ENCODE measurements at places on chromosomes 5 and 9.

DNA sequence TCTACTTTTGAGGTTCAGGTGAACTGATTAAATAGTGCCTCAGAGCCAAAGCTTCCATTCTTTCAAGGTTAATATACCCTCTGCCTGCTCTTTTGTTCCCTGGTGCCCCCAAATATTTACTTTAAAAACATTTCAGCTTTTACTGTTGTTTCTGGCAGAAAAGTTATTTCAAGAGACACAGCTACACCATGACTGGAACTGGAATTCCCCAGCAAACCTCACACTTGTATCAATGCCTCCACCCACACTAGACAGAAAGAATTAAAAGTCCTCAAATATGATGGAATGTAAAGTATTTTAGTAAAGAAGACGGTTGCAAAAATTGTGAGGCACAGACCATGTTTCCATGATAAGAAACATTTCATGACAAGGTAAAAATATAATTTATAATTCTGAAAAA, 720.2 kb upstream of the TYRP1 start:
- no peak for DNase-seq

GRCh38 chr5:19208397-19208796, 779.6 kb downstream of the CDH18 start:
- DNase-seq: no peak

DNA sequence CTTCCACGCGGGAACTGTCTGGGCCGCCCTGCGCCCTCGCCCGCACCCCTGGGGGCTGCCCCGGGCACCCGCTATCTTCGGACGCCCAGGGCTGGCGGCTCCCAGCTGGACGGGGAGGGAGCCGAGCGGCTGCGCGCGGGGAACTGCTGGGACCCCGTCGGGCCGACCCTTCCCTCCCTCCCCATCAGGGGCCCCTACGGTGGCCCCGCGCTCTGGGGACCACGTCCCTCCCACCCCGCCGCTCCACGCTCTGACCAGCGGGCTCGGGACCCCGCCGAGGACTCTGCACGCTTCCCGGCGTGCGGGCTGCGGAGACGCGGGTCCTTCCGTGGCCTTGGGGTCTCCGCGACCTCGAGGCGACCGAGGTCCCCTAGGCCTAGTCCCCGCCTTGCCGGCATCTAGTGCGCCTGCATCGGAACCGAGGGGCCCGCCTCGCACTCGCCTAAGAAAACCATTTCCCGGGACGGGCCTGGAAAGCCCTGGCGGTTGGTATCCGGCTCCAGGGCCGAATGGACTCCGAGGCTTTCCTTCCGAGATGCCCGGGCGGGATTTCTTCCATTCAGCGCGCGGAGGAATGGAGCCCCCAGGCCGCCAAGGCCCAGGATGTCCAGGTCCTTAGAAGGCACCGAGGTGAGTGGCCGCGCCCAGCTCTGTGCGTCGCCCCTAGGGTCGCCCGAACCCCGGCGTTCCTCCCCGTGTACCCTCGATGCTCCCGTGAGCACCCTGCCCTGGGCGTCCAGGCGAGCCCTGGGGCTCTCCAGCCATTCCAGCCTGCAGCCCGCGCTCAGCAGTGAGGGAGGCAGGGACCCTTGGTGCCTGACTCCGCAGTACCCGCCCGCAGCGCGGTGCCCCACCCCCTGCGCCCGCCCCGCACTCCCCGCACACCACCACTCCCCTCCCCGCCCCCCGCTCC, 705 bp upstream of the SLC6A3 start:
- DNase-seq: no peak

DNA sequence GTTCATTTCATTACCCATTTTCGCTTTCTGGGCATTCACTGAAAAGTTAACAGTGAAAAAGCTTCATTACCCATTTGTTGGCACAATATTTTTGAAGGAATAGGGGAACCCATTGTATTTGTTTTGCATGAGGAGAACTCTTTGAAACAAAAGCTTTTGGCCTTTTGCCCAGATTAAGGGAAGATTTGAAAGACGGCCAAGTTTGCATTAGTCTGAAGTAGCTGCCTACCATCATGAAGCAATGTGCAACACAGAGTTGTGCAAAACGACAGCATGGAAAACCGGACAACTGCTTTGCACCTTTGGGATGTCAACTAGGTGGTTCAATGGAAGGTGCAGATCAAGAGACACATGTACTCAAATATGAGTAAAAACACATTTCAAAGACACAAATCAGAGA, 84.9 kb downstream of the TRPM3 start:
- no peak for DNase-seq

GRCh38 chr5:11770310-11770709, 133.9 kb downstream of the CTNND2 start:
- no peak for DNase-seq

DNA sequence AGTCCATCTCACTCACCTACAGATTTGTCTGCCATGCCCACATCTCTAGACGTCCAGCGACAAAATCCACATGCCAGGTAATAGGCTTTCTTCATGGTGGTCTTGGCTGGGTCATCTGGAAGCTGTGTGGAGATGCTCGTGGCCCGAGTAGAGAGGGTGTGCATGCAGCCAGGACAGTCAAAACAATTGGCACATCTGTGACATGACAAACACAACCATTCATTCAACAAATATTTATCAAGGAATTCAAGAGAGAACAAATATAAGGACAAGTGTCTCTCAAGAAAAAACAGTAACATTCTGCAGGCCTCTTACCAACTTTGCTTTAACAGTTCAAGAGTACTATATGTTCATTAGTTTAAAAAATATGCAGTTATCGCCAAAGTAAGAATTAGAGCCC, 5.4 kb downstream of the DCTN4 start:
- DNase-seq: no peak

DNA sequence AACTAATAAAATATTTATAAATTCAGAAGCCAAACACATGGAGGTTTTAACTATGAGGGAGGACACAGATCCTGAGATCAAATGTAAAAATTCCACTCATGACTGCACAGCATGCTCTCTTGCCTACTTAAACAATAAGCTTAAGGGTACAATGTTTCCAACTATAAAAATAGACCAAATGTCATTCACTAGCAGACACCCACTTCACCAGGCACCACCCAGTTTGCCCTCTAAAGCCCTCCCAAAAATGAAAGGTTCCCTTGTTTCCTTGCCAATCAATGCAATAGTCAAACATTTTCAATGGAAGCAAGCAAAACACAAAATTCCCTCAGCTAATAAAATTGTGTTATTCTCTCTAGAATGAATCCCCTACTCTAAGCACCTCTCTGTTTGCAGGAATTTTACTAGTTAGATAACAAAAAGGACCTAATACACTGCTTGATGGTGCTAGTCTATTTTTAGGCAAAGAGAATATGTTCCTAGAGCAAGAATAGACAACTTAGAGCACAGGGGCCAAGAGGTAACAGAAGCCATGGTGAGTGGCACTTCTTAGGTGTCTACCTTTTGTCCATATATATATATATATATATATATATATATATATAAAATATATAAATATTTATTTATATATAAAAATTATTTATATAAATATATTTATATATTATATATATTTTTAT, 135.3 kb downstream of the HOMER1 start:
- DNase-seq: peak; percentile 9

- no peak for DNase-seq
Observed at GRCh38 chr5:29853711-29854220, 1339.7 kb upstream of the CDH6 start.

- DNase-seq: peak; percentile 14
Observed at GRCh38 chr9:118059484-118060278, 355.5 kb downstream of the TLR4 start.

DNA sequence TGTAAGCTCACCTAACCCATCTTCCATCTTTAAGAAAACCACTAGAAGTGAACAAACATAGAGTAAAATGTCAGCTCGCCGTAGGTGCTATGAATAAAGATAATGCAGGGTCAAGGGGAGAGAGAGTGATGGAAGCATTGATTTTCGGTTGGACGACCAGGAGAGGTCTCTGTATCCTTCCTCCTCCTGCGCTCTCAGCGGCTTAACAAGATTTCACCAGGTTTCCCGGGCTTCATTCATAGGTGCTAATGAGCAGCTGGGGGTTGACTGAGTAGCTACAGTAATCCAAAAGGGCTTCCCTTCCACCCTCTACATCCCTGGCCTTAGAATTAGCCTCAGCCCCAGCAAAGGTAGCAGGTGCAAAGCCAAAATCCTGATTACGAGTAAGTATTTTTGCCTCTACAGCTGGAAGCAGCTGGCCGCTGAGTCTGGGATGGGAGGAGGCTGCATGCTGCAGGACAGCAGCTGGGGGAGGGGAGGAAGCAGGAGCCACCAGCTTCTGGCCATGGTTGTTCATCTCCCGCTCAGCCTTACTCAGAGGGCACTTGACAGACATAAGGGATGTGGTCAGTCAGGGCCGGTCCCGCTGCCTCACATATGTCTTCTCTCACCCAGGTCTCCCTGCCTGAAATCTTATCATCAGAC, 112.0 kb upstream of the IL12B start:
- no peak for DNase-seq

GRCh38 chr9:115254287-115255180, 136.6 kb upstream of the TNC start:
- no peak for DNase-seq

- DNase-seq: no peak
Observed at GRCh38 chr5:168339109-168339771, 47.8 kb downstream of the WWC1 start.

DNA sequence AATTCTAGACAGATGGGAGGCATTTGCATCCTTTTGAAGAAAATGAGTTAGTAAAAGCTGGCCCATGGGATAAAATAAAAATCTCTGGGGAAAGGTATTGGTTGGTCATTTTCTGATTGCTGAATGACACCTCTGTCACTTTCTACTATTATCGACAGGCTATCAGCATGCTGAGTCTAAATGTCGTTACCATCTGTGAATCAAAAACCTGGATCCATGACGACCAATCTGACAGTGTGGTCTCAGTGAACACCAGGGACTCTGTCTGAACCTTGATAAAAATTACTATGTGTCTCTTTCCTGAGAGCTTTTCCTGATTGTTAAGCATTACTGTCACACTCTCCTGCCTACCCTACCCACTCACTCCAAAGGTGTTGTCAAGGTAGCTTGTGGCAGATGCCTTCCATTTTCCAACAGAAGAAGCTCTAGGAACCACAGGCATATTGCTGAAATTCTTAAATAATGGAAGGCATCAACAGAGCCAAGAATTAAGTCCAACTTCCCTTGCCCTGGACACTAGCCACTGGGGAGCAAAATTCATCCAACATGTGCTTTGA, 12.6 kb upstream of the ASTN2 start:
- no peak for DNase-seq

DNA sequence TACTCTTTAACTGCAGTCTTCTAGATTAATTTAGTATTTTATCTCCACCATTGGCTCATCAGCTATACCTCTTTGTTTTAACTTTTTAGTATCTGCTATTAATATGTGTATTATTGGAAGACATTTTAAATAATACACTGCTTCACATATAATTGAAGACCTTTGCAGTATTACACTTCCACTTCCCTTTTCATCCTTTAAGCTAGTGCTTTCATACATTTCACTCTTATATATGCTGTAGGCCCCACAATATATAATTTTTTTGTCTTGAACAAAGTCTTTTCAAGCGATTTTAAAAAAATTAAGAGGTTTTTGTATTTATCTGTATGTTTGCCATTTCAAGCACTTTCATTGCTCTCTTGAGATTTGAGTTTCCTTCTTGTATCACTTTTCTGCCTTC, 8.6 kb upstream of the LPCAT1 start:
- DNase-seq: no peak

DNA sequence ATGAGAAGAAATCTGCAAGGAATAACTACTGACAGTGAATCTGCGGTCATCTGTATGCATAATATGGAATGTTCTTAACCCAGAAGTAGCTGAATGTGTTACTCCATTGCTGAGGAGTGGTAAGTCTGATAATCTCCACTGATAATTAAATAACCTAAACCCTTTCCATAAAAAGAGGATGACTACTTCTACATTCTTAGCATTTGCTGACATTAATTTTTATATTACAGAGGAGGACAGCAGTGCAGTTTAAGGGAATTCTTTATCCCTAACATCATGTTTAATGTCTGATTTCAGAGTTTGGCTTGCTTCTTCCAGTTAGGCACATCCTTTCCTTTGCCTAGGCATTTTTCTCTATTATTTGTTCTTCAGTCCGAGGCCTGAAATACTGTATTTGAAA, 52.2 kb downstream of the CDC42SE2 start:
- no peak for DNase-seq

- DNase-seq: no peak
Observed at GRCh38 chr5:82439750-82440445, 161.7 kb upstream of the RPS23 start.

GRCh38 chr9:98922721-98923435, 20.8 kb upstream of the COL15A1 start:
- DNase-seq: no peak

DNA sequence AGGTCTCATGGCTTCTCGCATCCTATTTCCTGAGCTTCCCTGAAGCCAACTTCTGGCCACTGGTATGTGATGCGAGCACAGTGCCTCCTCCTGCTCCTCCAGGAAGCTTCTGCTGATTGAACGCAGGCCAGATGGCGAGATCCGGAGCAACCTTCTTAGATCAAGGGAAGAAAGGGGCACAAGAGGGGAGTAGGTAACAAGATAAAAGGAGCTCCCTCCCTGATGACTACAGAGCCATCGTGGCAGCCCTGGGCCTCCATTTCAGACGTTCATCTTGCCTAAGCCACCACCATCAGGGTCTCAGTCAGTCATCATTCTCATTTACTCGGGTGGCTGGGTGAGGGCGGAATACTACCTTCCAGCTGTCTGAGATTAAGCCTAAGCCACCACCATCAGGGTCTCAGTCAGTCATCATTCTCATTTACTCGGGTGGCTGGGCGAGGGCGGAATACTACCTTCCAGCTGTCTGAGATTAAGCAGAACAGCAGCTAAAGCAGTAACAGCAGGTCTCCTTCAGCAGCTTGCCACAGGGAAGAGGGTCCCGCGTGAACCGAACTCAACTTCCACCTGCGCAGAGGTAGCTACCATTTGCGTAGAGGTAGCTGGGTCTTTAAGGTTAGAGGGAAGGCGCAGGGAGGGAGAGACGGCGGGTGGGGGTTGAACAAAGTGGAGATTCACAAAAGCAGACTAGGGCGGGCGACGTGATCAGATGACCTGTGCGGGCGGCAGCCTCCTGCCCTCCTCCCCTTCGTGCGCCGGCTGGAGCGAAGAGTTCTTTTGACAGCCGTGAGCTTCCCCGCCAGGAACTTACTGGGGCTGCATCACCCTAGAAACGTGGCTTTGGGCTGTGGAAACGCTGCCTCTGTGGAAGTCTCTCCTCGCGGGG, 27.9 kb upstream of the MGAT1 start:
- DNase-seq: peak; percentile 34

GRCh38 chr9:91807643-91808246, 142.3 kb downstream of the ROR2 start:
- DNase-seq: no peak

DNA sequence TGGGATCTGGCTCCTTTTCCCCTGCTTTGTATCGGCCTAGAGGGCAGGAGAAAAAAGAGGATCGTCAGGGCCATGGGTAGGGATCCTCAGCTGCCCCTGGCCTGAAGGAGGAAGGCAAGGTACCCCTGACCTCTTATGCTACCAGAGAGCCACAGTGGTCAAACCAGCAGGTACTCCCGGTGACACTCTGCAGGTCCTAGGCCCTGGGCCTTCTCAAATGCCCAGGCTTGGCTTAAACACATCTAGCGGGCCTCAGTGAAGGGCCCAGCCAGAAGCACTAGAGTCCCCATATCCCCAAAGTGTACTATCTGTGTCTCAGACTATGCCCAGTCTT, 3.5 kb downstream of the IRF1 start:
- DNase-seq: no peak

Data from Kasumi-1 (cell line).